Caudate nucleus (tissue), 63 donors: ENCODE measurements at places on chromosomes 16 and 17.
A peak's percentile ranks its signal among the peaks of the same experiment; 100 is the strongest.

GRCh38 chr17:29038085-29038795, 4.7 kb upstream of the PIPOX start:
- DNase-seq: no peak

GRCh38 chr16:85535352-85536072, 77.6 kb upstream of the GSE1 start:
- no peak for DNase-seq

- DNase-seq: no peak
Measured at GRCh38 chr16:88454523-88454947, 1.5 kb downstream of the ZFPM1 start.

- no peak for DNase-seq
Measured at GRCh38 chr16:50246299-50247122, 19.8 kb upstream of the ADCY7 start.

- no peak for DNase-seq
Measured at GRCh38 chr17:31112001-31112661, 17.4 kb downstream of the NF1 start.

DNA sequence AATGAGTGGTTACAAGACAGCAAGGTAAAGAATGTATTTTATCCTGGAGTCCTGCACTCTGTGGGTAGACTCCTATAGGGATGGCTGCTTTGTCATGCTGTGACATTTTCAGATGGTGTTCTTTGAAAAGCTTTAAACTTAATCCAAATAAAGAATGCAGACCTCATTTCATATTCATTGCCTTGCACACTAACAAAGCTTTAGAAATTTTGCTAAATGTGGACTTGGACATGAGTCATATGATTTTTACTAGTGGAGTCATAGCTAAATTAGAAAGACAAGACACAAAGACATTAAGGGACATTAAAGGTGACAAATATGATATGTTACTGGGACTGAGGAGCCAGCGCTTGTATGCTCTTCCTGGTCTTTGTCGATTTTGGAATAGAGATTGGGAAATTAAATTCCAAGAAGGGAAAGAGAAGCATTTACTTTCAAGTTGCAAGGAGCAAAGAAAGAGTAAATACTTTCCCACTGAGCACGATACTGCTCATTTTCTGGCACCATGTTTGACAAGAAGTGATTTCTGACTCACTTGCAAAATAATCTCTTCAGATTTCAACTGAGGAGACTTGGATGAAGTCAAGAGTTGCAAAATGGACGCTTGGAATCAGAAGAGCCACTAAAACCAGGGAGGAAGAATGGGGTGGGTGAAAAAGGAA, 152.9 kb upstream of the MYOCD start:
- DNase-seq: no peak

- DNase-seq: peak; percentile 68
Measured at GRCh38 chr16:987906-988305, 6.3 kb downstream of the SOX8 start.

DNA sequence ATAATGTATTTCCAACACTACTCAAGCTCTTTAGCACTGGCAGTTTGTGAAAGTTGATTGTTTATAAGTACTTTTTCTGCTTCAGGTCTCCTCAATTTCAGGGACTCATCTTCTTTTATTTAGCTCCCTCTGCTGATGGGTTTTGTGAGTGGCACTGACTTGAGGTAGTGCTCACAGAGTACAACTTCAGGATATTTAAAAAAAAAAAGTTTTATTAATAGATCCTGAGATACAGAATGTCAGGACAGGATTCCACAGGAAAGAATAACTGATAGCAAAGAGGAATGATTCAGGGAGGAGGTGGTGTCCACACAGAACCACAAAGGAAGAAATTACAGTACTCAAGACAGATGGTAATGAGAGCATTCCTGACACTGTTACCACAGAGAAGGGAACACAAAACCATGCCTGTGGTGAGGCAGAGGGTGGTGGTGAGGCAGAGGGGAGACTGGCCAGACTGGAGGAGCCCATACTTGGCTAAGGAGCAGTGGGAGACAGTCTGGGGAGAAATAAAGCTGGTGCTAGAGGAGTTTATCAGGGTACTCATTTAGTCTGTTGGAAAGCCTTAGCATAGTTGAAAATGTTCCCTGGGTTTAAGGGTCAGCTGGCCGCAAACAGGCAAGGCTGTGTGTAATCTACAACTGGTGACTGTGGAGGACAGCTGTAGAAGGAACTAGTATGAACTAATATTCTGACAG, 63.7 kb downstream of the SPAG9 start:
- no peak for DNase-seq

GRCh38 chr16:12235110-12235509, 258.6 kb downstream of the SNX29 start:
- DNase-seq: no peak

DNA sequence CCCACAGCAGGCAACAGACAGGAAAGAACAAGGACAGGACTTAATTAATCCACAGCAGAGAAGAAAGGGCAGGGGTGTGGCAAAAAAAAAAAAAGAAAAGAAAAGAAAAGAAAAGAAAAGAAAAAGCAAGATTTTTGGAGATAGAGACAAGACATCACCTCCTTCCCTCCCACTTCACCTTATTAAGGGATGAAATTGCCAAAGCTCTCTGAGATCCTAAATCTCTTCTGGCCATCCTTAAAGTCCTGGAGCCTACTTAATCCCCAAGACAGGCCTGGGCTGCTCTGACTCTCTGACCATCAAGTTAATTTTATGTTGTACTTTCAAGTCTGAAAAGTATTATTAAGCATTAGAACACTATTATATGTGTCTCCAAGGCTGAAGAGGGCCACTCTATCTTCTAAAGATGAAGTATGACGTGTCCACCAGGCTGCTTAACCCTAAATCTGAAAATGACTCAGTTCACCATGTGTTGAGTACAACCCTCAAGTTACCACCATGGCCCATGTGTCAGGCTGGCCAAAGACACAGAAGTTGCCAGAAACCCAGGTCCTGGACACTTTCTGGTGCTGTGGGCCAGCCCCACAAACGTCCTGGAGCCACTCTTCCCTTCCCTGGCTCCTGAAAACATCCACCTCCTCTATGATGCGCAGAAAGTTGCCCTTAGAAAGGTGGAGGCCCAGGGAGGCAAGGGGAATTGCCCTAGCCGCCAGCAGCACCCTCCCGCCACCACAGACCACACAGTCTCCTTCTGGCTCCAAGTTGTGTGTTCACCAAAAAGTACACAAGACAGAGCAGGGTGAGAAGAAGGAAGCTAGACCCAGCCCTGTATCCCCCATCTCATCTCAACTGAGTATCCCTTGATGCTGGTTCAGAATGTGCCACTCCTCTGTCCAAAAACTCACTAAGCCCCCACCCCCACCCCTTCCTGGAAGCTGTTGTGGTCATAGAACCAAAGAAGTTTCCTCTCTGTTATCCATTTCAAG, 2.7 kb downstream of the SOCS1 start:
- DNase-seq: no peak

- no peak for DNase-seq
Measured at GRCh38 chr17:48542114-48542656, 2.7 kb downstream of the HOXB2 start.

GRCh38 chr17:77959126-77959925, 823 bp downstream of the TNRC6C start:
- peak; percentile 65 for DNase-seq

GRCh38 chr17:51598824-51599223, 338.5 kb downstream of the UTP18 start:
- DNase-seq: no peak

DNA sequence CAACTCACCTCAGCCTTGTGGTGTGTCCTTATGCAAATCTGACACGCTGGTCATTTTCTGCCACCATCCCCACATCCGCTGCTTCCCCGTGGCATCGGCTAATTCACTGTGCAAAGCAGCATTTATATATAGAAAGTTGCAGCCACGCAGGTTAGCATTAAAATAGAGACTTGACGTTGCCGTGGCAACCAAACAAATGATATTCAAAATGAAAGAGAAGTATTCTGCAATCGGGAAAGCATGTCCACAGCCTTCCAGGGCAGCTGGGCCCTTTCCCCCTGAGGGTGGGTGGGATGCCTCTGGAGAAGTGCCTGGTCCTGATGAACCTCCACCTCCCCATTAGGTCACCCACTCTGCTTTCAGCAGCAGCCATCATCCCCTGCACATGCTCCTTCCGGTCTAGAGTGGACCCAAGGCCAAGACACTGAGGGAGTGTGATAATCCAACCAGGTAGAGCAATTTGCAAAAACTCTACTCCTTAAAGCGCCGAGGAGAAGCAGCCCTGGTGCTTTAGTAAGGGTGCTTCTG, 138.7 kb downstream of the GAS7 start:
- peak; percentile 55 for DNase-seq

DNA sequence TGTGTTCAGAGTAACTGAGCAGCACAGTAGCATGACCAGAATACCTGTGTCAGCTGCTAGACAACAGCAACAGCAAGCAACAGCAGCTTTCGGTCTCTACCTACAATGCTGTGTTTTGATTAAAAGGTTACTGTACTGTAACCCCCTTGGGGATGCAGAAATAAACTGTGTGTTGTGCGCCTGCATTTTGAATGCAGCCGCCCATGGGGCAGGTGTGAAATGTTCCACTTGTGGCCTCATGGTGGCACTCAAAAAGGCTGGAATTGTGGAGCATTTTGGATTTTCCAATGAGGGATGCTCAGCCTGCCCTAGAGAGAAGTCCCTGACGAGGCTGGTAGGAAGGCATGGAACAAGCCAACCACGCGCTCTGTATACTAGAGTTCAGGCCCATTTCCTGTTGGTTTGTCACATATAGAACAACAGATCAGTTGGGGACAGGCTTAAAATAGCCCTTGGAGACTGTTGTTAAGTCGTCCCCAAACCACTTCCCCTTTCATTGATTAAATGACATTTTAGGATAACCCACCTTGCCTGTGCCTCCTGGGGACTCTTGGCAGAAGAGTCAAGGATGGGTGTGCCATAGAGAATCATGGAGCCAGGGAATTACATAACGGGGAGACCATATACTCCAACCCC, 27.1 kb downstream of the SCPEP1 start:
- DNase-seq: no peak

- DNase-seq: no peak
Measured at GRCh38 chr16:84829168-84829965, 9.6 kb downstream of the CRISPLD2 start.

DNA sequence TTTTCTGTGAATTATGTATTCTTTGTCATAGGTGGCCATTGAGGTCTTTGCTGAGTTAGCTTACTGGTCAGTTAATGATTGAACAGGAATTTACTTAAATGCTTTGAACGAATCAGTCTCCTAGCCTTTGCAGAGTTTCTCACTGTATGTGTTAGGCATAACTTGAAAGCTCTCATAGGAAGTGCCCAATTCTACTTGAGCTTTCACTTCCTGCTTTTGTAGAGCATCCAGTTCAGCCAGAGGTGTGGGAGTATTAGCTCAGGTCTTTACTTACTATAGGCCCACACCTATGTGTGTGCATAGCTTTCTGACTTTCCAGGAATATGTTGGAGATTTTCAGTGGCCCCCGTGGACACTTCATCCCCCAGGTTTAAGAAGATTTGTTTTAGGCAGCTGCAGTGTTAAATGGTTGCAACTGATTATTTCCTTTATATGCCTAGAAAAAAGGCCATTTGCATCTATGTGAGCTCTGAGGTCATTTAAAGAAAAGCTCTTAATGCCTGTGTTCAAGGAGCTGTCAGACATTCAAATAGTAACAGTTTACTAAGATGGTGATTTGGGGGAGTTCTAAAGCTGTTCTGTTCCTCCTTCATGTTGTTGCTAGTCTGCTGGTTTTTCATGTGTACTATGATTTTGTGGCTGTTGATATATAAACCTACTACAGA, 62.3 kb downstream of the PHKB start:
- DNase-seq: no peak

- DNase-seq: no peak
Measured at GRCh38 chr16:49439050-49439449, 65.4 kb downstream of the C16orf78 start.

DNA sequence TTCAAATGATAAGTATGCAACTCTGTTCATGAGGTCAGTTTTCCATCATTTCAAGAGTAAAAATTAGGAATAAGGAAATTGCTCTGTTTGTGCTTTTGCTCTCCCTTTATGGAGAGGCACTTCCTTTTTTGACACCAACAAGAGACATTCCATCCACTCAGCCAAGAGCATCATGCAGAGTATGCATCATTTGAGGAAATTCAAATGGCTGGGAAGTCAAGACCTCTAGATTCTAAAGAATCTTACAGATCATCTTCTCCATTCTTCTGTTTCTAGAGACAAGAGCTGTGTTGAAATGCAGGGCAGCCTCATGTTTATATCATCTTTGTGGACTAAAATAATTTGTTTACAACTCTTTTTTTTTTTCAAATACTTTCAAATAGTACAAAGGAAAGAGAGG, 669.4 kb downstream of the CDH11 start:
- DNase-seq: no peak

DNA sequence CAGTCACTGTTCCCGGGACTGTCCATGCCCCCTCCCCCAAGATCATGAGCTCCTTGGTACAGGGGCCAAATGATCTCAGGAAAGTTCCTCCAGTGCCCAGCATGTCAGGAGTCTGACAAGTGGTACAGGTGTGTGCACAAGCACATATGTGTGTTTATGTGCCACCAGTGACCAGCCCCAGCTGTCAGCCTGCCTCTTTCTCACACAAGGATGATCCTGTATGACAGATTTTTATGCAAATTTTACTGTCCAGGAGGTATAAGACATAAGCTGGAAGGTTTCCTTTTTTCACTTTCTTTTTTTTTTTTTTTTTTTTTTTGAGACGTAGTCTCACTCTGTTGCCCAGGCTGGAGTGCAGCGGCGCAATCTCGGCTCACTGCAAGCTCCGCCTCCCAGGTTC, 31.4 kb upstream of the GFOD2 start:
- DNase-seq: no peak

- no peak for DNase-seq
Measured at GRCh38 chr17:61219460-61219859, 180.2 kb upstream of the TBX2 start.

GRCh38 chr16:26070302-26071100, 378.7 kb downstream of the HS3ST4 start:
- no peak for DNase-seq

DNA sequence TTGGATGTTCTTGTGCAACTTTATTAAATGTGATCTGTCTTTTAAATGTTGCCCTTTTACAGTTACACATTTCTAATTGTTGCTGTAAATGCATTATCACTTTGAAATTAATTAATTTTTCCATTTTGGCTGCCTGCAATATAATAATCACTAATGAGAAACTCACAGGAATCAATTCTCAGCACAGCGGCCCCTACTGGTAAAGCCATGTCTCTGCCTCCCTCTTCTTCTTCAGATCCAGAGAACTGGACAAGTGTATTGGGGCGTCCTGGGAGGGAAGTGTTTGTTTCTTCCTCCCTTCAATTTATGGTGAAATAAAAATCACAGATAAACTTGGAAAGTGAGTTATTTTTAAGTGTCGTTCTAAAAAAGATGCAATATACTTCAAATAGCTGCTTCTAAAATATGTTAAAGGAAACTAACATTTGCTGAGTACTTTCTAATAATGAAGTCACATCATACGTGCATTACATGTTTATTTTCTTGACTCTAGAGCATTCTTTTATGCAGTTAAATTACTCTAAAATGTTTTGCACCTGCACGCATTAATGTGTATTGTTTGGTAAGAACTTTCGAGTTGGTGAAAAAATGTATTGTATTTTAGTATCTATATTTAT, 338.0 kb downstream of the WWOX start:
- no peak for DNase-seq

- no peak for DNase-seq
Measured at GRCh38 chr17:64686705-64687104, 24.6 kb upstream of the SMURF2 start.

- no peak for DNase-seq
Measured at GRCh38 chr17:28394337-28395116, 11.5 kb downstream of the SLC46A1 start.

- DNase-seq: no peak
Measured at GRCh38 chr17:1030684-1031532, 34.0 kb downstream of the TIMM22 start.

- no peak for DNase-seq
Measured at GRCh38 chr17:82679586-82680465, 18.7 kb downstream of the RAB40B start.
